ENCODE measurements at places on chromosomes 11 and 22.

GRCh38 chr11:118634431-118635236, 27.2 kb downstream of the PHLDB1 start:
- DNase-seq, result no peak

DNA sequence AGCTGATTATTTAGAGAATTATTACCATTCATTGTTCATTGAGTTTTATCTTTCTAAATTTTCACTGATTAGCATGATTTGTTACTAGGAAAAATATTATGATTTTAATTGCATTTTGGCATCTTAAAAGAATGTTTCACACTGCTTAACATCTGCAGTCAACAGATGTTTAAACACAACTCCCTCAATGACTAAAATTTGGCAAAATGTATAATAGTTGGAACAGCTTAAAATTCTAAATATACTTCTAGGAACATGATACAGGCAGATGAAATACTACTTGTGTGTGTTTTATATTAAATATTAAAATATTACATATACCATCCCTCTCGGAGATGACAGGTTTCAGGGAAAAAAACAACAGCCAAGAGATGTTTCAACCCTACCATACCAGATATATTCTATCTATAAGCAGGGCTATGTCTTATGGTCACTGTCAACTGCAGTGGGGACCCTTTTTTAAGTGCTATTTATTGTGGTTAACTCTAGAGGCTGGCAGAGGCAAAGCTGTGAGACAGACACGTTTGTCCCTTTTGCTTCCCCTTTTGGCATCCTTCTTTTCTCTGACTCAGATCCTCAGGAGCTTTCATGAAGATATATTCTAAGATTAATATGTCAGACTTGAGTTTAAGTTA, 81.9 kb downstream of the BDNF start:
- no peak for DNase-seq

- DNase-seq, result no peak
Measured at GRCh38 chr11:109590782-109591181, 168.8 kb downstream of the C11orf87 start.

DNA sequence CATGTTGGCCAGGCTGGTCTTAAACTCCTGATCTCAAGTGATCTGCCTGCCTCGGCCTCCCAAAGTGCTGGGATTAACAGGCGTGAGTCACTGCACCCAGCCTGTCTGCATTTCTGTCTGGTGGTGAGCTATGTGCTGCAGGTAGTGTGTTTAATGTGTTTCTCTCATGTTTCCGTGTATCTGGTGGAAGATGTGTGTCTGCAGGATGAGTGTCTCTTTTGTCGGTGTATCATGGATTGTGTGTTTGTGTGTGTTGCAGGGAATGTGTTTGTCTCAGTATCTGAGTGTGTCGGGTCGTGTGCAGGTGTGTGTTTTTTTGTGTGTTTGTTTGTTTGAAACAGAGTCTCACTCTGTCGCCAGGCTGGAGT, 16.1 kb downstream of the SCARF2 start:
- DNase-seq, result no peak

DNA sequence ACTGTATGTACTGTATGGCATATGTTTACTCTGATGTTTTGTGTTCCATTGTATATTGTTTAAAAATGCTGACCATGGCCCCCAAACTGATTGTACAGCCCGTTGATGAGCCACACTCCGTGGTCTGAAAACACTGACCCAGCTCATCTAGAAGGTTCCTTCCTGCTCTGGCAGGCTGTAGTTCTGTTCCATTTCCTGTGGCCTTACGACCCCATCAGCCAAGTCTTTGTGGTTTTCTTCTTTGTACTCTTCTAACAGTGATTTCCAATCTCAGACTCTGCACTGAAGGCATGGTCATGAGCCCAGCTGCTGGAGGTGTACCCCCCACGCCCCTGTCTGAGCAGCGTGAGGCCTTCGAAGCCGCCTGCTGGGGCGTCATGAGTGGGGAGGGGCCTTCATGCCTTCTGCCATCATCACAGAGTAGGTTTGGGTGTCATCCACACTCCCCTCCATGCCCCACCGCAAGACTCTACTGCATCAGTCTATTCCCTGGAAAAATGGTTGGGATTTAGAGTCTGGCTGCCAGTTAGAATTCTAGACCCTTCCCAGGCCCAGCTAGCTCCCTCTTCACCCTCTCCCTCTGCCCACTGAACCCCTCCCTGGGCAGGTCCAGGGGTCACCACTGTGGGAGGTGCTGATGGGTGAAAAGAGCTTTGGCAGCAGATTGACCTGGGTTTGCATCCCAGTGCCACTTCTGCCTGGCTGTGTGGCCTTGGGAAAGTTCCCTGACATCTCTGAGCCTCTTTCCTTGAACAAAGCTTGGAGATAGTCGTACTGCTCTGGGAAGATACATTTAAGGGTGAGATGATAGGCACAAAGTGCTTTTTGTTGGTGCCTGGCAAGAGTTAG, 11.3 kb upstream of the C11orf96 start:
- DNase-seq, result no peak

DNA sequence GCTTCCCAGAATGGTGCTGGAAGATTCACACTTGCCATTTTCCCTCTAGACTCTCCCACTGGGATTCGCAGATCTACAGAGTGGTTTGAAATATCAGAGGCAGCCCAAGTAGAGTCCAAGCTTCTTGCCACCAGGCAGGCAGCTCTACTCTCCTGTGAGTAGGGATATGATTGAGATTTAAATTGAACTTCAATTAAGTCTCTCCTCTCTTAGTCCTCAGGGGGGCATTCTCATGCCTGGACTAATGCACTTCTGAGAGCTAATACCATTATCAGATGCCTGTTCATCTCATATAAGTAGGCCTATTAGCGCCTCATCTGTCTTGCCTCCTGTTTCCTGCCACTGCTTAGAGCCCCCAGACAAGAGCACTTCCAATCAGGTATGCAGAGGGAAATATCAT, 25.5 kb upstream of the AMPD3 start:
- DNase-seq, result no peak

- DNase-seq, result no peak
Measured at GRCh38 chr11:111735262-111736116, 30.7 kb downstream of the PPP2R1B start.

GRCh38 chr11:1935156-1936071, 11.7 kb upstream of the MRPL23 start:
- peak; percentile 1 for DNase-seq

- DNase-seq, result no peak
Measured at GRCh38 chr22:27730641-27731433, 70.7 kb downstream of the MN1 start.

DNA sequence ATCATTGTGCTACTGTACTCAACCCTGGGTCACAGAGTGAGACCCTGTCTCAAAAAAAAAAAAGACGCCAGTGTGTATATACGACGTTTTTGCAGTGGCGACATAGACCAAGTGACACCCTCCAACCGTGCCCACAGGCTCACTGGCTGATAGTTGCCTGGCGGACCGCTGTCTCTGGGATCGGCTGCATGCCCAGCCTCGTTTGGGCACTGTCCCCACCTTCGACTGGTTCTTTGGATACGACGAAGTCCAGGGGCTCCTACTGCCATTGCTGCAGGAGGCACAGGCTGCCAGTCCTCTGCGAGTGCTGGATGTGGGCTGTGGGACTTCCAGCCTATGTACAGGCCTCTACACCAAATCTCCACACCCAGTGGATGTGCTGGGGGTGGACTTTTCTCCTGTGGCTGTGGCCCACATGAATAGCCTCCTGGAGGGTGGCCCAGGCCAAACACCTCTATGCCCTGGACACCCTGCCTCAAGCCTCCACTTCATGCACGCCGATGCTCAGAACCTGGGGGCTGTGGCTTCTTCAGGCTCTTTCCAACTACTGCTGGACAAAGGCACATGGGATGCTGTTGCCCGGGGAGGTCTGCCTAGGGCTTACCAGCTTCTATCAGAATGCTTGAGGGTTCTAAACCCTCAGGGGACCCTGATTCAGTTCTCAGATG, 1.3 kb downstream of the CSKMT start:
- DNase-seq, result no peak

- DNase-seq, result no peak
Measured at GRCh38 chr11:13669544-13670488, 1.3 kb downstream of the FAR1 start.

- DNase-seq, result no peak
Measured at GRCh38 chr11:116492600-116492999, 280.2 kb downstream of the BUD13 start.

DNA sequence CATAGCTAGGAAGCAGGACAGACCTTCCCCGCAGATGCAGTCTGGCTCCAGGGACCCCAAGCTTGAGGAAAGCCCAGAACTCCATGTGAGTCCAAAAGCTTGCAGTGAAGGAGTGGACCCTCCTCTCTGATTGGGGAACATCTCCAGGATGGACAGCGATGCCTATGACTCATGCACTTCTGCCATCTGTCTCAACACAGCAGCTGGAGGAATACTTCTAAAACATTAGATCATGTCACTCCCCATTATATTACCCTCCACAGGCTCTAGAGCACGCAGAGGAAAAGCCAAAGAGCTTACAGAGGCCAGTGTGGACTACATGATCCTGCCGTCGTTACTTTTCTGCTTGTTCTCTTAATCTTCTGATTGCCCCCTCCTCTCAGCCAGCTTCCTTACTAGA, 605.7 kb downstream of the INSC start:
- no peak for DNase-seq

DNA sequence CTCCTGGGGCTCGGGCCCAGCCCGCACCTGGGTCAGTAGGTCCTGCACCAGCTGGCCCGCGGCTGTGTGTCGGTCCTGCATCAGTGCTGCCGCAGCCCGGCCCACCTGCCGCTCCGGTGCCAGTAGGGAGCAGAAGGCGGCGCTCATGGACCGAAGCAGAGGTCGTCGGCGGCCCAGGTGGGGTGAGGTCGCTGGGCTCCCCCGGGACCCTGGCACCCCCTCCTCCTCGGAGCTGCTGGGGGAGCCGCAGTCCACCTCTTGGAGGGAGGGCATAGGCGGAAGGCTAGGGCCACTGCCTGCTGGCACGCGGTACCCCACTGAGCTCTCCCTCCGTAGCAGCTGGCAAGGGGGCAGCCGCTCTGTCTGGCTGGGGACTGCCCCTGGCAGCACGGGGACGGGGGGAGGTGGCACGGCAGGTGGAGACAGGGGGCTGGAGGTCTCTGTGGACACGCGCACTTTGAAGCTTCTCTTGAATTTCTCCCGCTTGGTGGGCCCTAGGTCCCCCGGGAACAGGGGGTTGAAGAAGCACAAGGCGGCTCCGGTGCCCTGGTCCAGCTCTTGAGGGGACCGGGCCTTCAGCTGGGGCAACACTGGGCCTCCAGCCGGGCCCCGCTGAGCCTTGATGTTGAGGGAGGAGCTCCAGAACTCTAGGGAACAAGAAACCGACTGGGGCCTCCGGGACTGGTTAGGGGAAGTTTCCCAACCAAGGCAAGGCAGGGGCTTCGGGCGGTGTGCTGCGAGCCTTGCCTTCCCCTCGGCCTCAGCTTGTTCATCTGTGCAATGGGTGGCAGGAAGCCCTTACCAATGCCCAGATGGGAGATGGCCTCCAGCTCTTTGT, 1.4 kb downstream of the RIN1 start:
- DNase-seq, result no peak

- DNase-seq, result no peak
Measured at GRCh38 chr22:26770624-26771023, 113.2 kb downstream of the MIAT start.

DNA sequence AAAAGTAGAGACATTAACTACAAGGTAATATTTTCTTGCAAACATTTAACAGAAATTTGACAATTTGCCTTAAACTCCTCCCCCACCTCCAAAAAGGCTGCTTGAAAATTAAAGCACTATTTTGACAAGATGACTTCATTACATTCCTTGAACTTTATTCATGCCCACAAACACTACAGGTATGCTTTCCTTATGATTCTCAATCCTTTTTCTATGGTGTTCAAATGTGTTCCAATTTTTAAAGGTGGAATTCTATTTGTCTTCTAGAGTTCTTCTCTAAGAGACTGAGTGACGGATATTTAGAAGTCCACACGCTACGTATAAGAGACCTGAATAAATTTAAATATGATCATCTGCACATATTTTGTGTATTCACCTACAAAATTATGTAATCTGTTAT, 69.4 kb downstream of the MRTFA start:
- no peak for DNase-seq

- DNase-seq, result no peak
Measured at GRCh38 chr22:48088926-48089536, 1326.6 kb downstream of the TBC1D22A start.
